ENCODE measurements at places on chromosomes 2 and 18.

DNA sequence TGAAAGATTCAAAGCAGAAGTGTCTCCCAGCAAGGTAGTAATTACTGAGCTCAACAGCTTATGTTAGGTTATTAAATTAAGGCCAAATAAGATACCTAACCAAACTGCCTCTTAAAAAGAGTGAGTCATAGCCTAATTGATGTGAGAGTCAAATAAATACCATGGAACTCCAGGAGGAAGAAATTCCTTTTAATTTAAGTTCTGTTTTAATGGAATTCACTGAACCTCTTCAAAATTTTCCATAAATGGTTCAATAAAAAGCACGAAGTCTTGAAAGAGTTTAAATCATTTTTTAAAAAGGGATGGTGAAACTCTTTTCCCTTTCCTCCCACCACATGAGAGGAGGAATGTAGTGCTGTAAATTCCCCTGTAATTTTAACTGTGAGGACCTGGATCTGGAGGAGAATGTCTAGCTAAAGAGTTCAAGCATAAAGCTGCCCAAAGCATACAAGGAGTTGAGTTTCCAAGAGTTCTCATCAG is 180.8 kb upstream of the MMADHC start:
- no peak for DNase-seq

- peak; percentile 80 for DNase-seq
These were observed 76.5 kb downstream of the CYBRD1 start for GRCh38 chr2:171598713-171599319.

GRCh38 chr2:46489423-46490174 is 10.2 kb downstream of the TMEM247 start:
- DNase-seq = no peak

- DNase-seq = no peak
These were observed 706.1 kb upstream of the HS6ST1 start for GRCh38 chr2:129024796-129025195.

DNA sequence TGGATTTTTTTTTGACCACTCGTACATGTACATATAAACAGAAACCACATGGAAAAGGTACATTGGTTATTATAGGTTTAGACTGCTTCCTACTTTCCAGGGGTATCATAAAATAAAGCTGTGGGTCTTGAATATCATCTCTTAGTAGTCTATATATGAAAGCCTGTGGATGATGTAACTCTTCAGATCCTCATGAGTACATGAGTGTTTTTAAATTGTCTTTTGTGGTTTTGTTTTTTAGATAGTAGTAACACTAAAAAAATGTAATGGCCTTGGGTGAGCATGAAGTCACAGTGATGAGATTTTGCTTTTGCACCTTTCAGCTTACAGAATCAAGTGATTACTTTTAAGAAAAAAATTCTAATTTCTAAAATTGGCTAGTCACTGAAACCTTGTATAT is 80.2 kb downstream of the RAB3GAP1 start:
- no peak for DNase-seq

DNA sequence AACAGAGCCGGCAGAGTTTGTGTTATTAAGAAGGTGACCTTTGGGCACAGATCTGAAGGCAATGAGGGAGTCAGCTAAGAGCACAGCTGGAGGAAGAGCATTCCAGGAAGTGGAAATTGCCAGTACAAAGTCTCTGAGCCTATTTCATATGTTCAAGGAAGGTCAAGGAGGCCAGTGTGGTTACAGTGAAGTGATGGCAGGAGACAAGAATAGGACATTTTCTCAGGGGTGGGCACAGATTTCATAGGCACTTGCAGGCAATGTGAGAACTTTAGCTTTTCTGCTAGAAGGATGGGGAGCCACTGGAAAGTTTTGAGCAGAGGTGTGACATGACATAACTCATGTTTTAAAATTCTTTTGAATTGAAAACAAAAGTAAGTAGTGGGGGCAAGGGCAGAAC is 50.3 kb downstream of the ARHGAP25 start:
- no peak for DNase-seq

- DNase-seq = no peak
These were observed 11.6 kb downstream of the ECEL1 start for GRCh38 chr2:232476045-232476444.

GRCh38 chr18:79772108-79772864 is 25.5 kb upstream of the KCNG2 start:
- DNase-seq = no peak
